ENCODE measurements at places on chromosomes 4 and X.

- peak; percentile 37 for DNase-seq
These were observed 35.3 kb upstream of the VSIG4 start for GRCh38 chrX:66074920-66075879.

DNA sequence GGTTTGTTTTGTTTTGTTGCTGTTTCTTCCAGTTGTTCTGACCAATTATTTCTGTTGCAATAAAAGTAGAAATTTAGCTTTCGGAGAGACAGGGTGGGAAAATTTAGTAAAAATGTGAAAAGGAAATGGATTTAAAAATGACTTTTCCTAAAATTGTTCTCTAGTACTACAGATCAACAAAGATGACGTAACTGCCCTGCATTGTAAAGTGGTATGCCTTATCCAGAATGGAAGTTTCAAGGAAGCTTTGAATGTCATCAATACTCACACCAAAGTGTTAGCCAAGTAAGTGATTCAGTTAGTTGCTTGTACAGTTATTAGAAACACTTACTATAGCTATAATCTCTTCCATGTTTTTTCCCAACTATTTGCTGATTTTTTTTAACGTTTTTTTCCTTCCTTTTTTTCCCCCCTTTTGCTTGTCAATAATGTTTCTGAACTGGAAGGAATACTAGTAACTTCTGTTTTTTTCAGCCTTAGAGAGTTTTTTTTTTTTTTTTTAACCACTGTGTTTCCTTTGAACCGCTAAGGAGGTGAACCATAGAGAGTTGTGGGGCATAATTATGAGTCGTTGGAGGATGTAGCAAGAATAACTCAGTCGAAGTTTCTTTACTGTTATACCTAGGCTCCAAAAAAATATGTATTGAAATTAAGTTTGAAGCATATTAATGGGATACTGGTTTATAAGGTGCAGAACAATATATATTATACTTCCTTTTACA, 2.2 kb downstream of the SRP72 start:
- no peak for DNase-seq

DNA sequence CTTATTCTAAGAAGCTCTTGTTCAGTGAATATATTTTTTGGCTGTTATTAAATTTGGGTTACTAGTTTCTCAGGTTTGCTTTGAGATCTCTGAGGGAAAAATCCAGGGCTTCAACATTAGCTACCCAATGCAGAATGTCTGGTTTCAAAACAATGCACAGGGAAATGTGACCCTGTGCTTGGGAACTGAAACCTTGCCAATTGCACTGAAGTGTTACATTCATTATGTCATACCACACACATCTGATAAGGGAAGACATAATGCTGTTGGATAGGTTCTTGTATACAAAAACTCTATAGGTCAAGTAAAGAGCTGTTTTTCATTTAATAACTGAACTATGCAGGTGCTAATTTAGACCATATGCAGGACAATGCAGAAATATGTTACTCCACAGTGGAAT, 345.3 kb upstream of the BMP3 start:
- no peak for DNase-seq

GRCh38 chr4:107888237-107888636, 43.1 kb upstream of the CYP2U1 start:
- no peak for DNase-seq

DNA sequence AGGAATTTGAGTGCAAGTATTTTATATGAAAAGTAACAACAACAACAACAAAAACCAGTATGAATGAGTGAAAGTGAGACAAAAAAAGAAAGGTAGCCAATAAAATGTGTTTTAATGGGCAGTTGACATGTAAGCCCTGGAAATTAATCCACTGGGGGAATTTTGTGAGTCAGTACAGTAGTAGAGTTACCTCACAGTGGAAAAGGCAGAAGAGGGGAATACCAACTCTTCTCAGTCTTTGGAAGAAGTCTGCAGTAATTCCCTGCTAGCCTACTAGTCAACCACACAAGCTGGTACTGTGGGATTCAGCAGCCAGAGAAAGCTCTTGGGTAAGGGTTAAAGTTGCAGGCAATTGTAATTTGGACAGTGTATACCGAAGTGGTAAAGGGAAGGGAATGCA, 76.3 kb upstream of the IL15 start:
- DNase-seq, result no peak
